ENCODE measurements at places on chromosomes 2 and 18.

DNA sequence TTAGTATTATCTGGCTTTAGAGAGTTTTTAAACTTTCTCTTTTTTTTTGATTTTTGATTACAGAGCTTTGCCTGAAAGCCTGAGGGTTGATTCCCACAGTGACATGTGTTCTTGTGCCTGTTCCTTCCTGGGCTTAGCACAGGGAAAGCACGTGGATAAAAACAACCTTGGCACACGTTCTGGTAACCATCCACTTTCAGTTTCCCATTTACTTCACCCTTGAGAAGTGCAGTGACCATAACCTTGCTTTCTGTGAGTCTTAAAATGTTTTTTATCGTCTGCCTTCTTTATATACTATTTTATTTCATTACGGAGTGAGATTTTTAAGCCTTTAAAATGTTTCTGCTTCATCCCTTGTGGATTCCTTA, 11.5 kb downstream of the CD226 start:
- no peak for DNase-seq

DNA sequence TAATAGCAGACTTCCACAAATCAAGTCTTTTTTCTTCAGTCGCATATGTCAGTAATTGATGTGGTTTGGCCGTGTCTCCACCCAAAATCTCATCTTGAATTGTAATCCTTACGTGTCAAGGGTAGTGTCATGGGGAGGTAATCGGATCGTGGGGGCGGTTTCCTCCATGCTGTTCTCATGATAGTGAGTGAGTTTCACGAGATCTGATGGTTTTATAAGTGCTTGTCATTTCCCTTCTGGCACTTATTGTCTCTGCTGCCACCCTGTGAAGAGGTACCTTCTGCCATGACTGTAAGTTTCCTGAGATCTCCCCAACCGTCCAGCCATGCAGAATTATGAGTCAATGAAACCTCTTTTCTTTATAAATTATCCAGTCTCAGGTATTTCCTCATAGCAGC, 478.8 kb downstream of the PTPRM start:
- no peak for DNase-seq

DNA sequence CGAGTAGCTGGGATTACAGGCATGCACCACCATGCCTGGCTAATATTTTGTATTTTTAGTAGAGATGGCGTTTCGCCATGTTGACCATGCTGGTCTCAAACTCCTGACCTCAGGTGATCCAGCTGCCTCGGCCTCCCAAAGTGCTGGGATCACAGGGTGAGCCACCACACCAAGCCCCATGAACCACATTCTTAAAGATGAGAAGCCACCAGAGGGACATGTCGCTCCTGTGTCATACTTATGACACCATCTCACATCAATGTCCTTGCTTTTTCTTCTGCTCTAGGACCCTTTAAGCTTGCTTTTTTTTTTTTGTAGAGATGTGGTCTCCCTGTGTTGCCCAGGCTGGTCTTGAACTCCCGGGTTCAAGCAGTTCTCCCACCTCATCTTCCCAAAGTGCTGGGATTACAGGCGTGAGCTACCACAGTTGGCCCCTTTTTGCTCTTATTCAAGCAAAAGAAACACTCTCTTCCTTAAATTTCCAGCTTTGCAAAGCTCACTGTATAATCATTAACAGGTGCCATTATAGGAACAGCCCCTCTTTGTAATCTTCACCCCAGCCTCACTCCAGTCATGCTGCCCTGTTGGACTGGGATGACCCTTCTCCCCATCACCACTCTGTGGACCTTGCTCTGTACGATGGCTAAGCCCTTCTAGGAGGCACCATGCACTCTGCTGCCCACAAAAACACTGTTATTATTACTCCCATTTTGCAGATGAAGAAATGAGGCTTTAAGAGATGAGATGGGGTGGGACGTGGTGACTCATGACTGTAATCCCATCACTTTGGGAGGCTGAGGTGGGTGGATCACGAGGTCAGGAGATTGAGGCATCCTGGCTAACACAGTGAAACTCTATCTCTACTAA, 10.8 kb upstream of the KCNG3 start:
- DNase-seq, result no peak

DNA sequence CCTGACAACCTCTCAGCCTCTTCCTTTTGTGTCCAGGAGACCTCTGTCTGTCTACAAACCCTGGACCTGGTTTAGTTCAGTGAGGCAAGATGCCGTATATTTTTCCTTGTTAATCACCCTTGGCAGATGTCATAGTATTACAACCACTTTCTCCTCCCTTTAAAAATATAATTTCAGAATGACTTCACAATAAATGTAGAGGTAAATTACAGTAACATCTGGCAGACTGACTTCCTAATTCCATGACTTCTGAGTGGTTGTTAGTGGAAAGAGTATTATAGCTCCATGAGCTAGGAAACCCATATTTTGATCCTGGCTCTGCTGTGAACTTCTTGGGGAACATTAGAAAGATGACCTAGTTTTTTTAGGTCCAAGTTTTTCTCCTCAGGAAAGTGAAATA, 39.5 kb downstream of the SPATS2L start:
- no peak for DNase-seq

DNA sequence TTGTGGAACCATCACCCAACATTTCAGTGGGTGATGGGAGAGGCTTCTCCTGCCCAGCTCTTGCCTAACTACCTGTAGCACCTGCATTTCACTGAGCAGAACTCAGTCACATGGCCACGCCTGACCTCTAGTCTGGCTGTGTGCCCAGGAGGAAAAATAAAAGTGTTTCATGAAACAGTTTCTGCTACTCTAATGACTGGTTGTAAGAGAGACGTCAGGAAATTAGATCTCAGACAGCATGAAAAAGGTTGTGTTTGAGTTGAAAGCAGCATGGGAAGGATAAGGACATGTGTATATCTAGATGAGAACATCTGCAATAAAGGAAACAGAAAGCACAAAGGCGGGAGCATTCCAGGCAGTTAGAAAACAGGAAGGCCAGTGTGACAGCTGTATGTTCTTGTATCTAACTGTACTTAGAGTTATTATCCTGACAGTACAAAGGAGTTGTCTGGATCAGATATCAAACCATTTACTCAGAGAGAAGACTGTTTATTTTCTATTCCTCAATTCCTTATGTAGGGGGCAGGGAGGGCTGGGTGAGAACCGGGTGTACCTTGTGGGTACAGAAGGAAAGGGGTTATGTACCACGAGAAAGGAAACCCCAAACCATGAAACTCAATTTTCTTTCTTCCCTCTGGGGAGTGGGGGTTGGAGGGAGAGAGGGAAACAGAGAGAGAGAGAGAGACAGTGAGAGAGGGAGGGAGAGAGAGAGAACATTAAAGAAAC, 307.4 kb upstream of the VWC2L start:
- DNase-seq, result no peak

GRCh38 chr2:208373460-208374089, 33.0 kb upstream of the PTH2R start:
- DNase-seq, result no peak

- no peak for DNase-seq
Observed at GRCh38 chr18:45519411-45520280, 95.6 kb upstream of the SLC14A2 start.

DNA sequence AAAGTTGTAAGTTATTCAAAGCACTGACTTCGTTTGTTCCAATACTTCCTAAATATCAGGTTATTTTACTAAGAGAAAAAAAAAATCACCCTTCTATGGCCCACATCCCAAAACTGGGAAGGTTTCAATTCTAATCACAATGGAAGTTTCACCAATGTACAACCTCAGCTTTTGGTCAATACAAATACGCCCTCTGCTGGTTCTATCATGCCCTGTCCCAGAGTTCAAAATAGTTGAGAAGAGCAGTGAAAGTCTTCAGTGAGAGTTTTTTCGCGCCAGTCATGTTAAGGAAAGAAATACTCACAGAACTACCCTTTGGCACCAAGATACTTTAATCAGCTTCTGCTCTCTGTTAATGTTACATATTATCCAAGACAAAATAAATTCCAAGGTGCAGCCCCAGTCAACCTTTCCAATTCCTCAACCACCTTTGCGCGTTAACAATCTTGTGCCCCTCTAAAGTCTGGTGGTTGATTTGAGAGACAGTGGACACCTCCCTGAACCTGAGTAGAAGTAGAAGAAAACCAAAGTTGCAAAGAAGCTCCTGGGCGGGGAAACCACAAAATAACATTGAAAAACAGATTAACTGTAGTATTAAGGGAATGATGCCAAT, 59.9 kb downstream of the SUMO1 start:
- DNase-seq, result no peak

GRCh38 chr2:69848186-69848790, 18.8 kb downstream of the GMCL1 start:
- no peak for DNase-seq

DNA sequence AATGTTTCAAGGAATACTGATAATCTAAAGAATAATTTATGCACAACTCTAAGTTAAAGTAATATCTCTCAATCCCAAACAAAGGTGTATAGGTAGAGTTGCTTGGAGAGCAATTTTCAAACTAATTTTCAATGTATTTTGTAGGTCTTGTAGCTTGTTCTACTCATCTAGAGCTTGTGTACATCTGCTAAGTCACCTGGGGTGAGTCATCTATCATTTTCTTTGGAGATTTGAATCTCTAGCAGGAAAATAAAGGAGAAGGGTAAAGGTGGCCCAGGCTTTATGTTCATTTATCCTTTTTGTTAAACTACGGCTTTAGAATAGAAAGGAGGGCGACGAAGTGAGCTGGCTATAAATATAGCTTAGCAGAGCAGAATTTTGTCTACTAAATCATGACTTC, 76.8 kb upstream of the THUMPD2 start:
- no peak for DNase-seq

- DNase-seq, result no peak
Observed at GRCh38 chr2:19111354-19111753, 247.1 kb downstream of the OSR1 start.

DNA sequence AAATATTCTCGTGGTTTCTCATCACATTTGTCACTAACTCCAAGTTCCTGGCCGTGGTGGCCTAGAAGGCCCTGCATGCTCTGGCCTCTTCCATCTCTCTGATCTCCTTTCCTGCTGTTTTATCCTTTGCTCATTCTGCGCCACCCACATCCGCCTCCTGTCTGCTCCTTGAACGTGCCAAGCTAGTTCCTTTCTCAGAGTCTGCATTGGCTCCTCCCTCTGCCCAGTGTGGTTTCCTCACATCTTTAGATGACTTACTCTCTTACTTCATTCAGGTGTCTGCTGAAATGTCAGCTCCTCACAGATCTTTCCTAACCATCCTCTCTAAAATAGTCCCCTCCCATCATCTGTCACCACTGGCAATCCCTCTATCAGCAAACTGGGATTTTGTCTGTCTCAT, 158.6 kb upstream of the RBMS1 start:
- no peak for DNase-seq

- DNase-seq, result no peak
Observed at GRCh38 chr18:48136827-48137373, 206.4 kb upstream of the SMAD2 start.

DNA sequence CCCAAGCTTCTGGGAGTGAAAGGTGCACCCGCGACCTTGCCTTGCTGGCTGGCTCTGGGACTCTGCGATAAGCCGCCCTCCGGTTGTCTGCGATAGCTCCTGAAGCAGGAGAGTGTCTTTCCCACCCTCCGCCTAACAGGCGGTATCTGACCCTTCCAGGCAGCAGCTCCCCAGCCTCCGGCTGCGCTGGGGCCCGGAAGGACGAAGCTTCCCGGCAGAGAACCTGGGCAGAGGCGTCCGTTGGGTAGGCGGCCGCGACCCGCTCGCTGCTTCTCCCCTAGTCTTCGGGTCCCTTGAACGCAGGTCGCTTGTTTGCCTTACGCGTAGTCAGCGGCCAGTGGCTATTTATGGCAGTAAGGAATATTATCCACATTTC, 446 bp upstream of the RHBDD1 start:
- no peak for DNase-seq
